ENCODE measurements at places on chromosomes 5 and 9. TPM values are rescaled to one million over a fixed set of nuclear protein-coding genes. Genes with fewer than 3 reads are reported as not detected.

DNA sequence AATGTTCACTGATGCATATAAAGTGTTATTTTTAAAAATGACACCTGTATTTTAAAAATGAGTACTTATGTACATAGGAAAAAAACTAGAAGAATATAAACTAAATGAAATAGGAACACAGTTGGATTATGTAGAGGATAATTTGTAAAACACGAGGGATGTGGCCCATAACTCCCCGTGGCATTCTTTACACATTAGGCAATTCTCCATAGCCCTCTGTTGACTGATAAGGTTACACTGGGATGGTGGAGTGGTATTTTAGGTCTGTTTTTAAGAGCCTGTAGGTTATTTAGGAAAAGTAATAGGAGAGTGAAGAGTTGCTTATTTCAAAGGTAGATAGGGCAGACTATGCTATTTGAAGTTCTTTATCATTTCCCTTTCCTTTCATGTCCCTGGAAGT is 1.8 kb downstream of the CAVIN4 start:
- no peak for DNase-seq

Gene TMEM174
- polyA plus RNA-seq: 22.4 TPM

- DNase-seq: no peak
Observed at GRCh38 chr9:136191960-136192286, 13.0 kb downstream of the LHX3 start.

DNA sequence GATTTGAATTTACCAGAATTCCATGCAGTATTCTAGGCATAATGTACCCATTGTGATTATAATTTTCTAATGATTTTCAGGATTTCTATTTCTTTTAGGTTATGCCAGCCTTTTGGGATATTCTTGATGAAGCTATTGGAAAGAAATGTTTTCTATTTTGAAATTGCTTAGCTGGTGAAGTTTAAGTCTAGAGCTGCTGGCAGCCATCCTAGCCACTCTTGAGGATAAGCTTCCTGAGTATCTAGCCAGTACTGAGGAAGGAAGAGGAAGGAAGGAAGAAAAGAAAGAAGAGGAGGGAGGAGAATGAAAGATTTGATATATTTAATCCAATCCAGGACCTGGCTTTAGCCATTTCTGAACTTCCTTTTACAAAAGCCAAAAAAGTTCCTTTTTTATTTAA is 142.1 kb upstream of the DAB2 start:
- no peak for DNase-seq

Measured in renal pelvis (tissue), 12 donors.